ENCODE measurements at places on chromosomes 4 and X.

DNA sequence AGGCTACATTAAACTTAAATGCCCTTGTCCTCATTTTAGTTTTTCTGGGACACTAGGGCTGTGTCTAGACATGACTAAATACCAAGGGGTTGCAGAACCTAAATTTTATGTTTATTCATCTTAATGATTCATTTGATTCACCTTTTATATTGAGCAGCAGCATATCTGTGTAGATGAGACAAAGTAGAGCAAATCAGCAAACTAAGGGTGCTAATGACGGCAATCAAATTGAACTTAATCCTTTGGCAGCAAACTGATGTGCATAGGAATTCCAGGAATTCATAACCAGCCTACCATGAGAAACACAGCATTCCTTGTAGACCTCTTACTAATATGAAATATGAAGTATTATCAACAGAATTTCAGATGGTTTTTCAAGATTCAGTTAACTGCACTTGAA lies 25.1 kb downstream of the EPHA5 start:
- DNase-seq: no peak

DNA sequence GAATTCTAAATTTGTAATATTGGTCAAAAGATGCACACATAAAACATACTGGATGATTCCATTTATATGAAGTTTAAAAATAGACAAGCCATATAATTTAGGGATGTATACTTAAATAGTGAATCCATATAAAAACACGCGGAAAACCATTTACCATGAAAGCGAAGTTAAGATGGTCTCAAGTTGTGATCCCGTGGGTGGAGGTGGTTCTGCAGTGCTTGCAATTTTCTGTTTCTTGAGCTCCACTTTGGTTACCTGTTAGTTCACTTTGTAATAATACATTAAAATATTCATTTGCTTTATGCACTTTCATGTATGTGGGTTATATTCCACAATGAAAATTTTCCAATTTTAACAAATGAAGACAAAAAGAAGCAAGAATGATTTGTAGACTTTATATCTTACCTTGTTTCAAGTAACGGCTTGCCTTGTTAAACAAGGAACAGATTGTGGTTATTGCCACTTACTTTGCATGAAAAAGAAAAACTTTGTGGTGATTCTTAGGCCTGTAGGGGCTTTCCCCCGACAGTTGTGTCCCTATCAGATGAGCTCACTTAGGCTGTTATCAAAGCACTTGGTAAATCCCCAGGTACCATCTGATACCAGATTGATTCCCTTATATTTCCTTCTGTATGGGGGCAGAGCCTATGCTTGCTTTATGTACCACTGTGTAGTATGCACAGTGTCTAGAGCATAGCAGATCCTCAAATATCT lies 12.2 kb downstream of the UCP1 start:
- no peak for DNase-seq

- peak; percentile 57 for DNase-seq
These were observed at the start of gene AR for GRCh38 chrX:67543818-67544217. TSS of gene AR (plus strand) at chrX:67544021. CDS start at chrX:67545147, 1,126 bp downstream.

DNA sequence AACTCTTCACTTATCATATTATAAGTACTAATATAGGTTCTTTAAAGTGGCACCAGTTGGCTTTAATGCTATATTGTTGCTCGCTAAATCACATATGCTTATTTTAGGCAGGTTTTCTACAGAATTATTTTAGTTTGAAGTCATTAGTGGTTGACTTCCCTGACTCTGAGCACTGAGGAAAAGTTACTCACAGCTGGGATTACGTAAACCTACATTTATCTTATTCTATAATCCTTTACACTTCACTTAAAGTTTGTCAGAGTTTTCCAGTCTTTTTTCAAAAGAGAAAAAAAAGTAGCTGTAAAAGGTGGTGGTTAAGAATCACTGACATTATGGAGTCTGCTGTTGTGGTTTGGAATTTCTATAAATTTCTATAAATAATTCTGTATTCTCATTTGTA lies 5.8 kb downstream of the UGT2B4 start:
- DNase-seq: no peak

GRCh38 chr4:29320947-29321620 lies 1399.1 kb upstream of the PCDH7 start:
- DNase-seq: no peak

DNA sequence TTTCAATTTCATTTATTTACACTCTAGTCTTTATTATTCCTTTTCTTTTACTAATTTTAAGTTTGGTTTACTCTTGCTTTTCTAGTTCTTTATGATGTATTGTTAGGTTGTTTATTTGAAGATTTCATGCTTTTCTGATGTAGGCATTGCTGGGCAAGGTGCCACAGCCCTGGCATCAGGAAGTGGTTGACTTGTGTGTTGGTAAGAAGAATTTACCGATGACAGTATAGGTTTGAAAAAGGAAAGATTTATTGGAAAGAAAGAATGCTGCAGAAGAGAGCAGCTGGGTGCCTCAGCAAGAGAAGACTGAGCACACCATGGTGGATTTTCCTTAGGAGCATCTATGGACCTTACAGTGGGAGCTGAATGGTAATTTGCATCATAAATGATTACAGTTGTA lies 153.2 kb downstream of the KLF8 start:
- DNase-seq: no peak

DNA sequence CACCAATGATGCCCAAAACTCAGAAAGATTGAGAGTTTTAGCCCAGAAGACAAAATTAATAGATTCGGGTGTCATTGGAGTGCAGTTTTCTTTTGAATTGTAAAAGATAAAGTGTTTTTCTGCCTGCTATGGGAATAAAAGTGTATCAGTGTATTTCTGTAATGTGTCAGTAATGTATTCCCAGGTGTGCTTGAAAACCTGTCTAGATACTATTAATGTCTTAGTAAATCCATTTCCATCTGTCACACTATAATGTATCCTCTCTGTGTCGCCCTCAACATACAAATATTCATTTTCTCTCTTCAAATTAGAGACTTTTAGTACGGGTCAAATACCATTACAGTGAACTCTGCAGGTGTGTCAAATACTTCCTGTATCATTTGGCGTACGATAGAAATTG lies 43.5 kb upstream of the ARX start:
- no peak for DNase-seq

GRCh38 chr4:150010525-150011126 lies 67.6 kb upstream of the DCLK2 start:
- DNase-seq: peak; percentile 26

DNA sequence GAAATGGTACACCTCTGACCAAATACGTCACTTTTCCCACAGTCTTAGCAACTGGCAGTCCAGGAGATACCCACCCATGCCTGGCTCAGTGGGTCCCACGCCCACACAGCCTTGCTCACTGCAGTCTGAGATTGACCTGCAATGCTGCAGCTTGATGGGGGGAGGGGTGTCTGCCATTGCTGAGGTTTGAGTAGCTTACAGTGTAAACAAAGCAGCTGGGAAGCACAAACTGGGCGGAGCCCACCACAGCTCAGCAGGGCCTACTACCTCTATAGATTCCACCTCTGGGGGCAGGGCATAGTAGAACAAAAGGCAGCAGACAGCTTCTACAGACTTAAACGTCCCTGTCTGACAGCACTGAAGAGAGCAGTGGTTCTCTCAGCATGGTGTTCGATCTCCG lies 52.7 kb downstream of the AMER1 start:
- no peak for DNase-seq

DNA sequence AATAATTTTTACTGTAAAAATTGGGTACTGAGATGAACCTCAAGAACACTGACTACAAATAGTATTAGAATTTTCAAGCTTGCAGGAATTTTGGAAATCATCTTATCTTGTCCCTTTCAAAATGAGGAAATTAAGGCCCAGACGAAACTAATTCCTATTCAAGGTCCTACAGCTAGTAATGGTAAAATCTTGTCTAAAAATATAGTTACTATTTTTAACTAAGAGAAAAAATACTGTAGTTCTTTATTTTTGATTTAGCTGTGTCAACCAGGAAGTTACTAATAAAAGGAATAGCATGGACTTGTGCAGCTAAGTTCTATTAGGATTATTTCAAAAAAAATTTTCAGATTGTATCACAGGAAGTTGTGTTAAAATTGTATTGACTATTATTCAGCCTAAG lies 12.7 kb downstream of the PRIMPOL start:
- no peak for DNase-seq

DNA sequence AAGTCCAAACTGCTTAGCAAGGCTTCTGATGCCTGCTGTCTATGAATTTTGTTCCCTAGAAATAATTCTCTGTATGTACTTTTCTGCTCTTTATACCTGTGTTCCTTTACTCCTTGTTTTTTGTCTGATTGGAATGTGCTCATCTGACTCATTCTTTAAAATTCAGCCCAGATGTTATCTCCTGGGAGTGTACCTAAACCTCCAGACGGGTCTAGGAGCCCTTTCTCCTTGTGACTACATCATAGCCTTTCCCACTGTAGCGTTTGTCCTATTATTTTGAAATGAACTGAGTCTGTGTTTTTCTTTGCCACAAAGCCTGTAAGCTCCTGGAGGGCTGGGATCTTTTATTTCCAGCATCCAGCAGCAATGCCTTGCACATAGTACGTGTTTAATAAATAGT lies 26.3 kb downstream of the POLA1 start:
- no peak for DNase-seq

DNA sequence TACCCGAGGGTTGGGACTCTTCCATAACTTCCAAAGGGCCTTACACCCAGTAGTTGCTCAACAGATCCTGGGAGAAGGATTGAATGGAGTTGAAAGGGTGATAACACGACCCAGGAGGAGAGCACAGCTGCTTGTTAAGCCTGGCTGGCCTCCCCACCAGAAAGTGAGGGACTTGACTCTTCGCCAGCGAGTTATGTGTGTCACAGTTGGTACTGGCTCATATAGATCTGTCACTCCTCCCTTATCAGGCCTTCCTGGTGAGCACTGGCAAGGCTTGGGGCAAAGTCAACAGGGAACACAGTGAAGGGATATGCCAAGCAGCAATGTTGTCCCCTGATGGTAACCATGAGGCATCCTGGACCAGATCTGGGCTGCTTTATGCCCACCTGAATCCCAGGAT lies 35.8 kb downstream of the APLN start:
- DNase-seq: no peak

- peak; percentile 20 for DNase-seq
These were observed 15.2 kb downstream of the FHDC1 start for GRCh38 chr4:152951348-152951747.

GRCh38 chrX:40102393-40103381 lies 4.9 kb upstream of the BCOR start:
- peak; percentile 46 for DNase-seq

- DNase-seq: no peak
These were observed 7.3 kb downstream of the CDKL2 start for GRCh38 chr4:75623026-75623425.

DNA sequence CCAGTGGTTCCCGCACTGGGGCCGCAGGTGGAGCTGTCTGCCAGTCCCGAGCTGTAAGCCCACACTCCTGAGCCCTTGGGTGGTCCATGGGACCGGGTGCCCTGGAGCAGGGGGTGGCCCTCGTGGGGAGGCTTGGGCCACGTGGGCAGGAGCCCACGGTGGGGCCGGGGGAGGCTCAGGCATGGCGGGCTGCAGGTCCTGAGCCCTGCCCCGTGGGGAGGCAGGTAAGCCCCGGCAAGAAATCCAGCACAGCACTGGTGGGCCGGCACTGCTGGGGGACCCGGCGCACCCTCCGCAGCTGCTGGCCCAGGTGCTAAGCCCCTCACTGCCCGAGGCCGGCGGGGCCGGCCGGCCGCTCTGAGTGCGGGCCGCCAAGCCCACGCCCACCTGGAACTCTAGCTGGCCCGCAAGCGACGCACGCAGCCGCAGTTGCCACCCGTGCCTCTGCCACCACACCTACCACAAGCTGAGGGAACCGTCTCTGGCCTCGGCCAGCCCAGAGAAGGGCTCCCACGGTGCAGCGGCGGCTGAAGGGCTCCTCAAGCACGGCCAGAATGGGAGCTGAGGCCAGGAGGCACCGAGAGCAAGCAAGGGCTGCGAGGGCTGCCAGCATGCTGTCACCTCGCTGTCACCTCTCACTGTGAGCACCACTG lies 2.0 kb upstream of the METAP1 start:
- no peak for DNase-seq

DNA sequence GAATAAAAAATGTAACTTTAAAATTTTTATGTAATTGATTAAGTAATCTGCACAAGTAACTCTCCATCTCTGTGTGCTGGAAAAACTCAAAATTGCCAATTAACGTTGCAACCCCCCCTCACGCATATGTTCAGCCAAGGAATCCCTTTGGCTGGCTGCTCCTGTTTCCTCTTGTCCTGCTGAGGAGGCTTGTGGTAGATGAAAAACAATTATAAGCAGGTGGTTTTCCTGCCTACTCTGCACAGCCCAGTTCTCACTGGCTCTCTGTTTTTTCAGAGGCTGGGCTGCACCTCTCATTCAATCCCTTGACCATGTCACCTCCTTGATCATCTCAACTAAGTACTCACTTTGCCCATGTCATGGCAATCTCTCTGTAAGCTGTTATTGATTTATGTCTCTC lies 1068.4 kb downstream of the ARAP2 start:
- no peak for DNase-seq

DNA sequence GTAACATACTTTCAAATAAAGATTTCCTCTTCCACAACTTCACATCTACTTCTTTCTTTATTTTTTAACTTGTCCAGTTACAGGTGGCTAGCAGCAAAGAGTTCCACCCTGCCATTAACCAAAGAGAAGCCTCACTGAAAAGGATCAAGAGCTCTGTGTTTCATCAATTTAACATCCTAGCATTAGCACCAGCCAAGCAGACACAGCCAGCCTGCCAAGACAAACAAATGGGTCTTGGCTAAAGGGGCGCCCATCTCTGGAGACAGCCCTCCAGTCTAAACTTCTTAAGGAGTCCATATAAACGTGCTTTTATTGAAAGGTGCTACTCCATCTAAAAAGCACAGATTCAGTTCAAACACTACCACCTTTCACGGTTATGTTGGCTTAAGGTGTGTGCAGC lies 105.3 kb downstream of the ADAMTS3 start:
- no peak for DNase-seq

DNA sequence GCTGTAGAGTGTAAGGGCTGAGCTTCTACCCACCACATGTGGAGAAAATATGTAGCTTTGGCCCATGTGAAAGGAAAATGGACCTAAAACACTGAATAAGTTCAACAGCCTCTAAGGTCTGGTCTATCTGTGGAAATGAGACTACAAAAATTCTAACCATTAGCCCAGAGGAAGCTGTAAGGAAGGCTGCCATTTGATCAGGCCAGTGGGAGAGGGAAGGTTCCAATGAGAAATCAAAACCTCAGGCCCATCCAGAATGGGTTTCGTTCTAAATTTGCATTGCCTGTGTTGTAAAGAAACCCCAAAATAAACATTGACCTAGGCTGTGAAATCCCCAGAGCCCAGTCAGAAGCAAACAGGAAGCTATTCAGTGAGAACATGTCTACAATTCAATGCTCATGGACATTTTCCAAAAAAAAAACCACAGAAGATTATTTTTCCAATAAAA lies 320.4 kb upstream of the SLC7A11 start:
- no peak for DNase-seq

DNA sequence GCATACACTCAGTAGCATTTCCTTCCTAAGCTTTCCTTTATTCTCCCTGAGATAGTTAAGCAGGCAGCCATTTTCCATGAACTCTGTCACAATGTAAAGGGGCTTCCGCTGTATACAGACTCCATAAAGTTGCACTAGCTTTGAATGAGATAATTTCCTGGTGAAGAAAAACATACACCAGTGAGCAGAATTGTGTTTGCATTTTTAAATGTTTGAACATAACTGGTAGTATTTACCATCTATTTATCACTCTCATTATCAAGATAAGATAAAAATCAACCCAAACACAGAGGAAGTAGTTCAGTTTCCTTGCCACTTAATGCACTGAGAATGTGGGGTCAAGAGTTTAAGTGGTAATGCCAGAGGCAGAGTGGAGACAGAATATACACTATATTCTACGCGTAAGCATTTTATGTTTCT lies 54.1 kb downstream of the TXK start:
- no peak for DNase-seq

- no peak for DNase-seq
These were observed 2456.4 kb downstream of the PCDH7 start for GRCh38 chr4:33176566-33176965.

- no peak for DNase-seq
These were observed 726.5 kb downstream of the FAM133A start for GRCh38 chrX:94400488-94400887.
